ENCODE measurements at places on chromosomes 4 and X.

- peak; percentile 13 for DNase-seq
Observed at GRCh38 chr4:151045907-151046306, 30.8 kb upstream of the LRBA start.

DNA sequence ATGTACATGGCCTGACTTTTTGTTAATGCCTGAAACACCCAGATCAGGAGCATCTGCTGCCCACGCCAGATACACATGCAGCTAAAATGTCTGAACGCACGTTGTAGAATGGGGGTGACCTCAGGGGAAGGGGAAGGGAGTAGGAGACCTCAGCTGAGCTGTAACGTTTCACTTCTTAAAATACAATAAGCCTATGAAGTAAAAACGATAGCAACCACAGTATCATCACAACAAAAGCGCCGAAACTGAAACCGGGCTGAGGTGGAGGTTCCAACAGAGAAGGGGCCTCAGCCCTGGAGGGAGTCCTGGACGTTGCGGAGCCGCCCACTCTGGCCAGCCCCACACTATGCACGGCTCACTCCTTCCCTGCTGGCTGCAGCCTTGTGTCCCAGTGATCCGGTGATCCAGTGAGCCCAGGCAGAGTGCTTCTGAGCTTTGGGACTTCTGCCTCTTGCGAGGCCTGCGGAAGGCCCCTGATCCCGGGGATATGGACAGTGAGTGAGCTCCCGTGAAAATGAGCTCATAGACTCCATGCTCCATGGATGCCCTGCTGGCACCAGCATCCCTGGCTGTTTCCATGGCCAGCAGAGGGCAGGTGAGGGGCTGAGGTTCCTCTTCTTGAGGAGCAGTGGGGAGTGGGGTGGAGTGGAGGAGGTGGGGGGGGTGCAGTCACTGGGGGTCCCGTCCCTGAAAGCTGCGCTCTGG, 52.0 kb downstream of the HMX1 start:
- no peak for DNase-seq

- no peak for DNase-seq
Observed at GRCh38 chr4:112519689-112520597, 4.0 kb upstream of the NEUROG2 start.

GRCh38 chr4:123619326-123619725, 222.7 kb downstream of the SPRY1 start:
- DNase-seq: no peak

GRCh38 chrX:10011991-10012390, 44.8 kb downstream of the CLDN34 start:
- DNase-seq: no peak

DNA sequence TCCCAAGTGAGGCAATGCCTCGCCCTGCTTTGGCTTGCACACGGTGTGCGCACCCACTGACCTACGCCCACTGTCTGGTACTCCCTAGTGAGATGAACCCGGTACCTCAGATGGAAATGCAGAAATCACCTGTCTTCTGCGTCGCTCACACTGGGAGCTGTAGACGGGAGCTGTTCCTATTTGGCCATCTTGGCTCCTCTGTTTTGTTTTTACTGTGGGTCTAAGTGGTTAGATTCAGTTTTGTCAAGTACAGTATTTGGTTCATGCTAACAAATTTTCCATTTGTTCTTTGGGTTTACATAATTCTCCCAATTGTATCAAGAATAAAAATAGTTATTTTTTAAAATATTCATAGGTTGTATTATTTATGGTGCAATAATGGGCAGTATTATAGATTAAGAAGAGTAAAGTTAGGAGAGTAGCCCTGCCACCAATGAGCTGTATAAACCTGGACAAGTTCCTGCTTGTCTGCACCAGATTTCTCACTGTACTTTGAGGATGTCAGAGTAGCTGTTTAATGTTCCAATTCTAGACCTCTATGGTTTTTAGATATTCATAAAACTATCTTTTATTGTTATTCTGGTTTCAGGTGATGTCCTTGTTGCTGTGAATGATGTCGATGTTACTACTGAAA, 23.4 kb downstream of the INTU start:
- no peak for DNase-seq

DNA sequence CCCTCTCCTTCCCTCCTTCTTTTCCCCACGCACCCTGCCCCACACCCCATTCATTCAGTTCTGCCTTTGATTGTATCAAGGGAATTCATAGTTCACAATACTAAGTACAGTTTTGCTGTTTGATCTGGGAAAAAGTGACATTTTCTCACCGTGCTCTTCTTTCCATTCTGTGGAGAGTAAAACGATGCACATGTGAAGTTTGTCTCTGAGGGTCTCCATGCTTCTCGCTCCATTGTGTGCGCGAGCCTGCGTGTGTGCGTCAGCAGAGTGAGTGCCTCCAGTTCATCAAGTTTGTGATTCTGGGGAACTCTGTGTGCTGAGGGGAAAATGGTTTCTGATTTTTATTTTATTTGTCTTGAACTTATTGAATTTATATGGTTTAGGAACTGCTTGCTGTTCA, 1.9 kb downstream of the STK26 start:
- no peak for DNase-seq

- DNase-seq: no peak
Observed at GRCh38 chr4:83115656-83116285, 1.2 kb upstream of the PLAC8 start.

- peak; percentile 10 for DNase-seq
Observed at GRCh38 chr4:80183250-80184052, 13.9 kb upstream of the PRDM8 start.

DNA sequence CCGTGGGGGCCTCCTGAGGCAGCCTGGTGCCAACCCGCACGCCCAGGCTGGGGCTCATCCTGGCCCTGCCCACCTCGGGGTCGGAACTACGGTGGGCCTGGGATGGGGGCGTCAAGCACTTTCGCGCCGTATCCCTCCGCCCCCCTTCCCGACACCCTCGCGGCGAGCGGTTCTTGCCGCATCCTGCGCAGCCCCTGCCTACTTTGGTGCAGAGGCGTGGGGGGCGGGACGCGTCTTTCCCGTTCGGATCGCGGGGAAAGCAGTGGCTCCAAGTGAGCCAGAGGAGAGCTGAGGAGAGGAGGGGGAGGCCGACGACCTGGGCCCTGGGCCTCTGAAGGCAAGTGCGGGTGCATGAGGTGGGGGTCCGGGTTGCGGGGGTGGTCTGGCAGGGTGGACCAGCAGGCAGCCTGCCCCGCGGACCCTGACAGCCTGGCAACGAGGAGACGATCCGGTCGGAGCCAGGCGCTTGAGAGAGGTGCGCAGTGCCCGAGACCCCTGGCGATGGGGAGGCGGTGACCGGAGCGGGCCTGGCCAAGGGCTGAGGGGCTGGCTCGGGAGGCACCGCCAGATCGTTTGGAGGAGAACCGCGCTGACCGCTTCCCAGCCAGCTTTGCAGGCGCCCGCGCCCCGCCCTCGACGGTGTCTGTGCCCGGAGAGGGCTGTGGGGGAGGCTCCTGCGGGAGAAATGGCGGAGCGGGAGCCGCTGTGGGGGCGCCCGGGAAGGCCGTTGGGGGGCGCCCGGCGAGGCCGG, at the start of gene GPRASP2:
GPRASP2 (plus strand) TSS at position 233 of the 751 bp plus-strand sequence. CDS start 2,422 bp downstream, outside the sequence.
- peak; percentile 25 for DNase-seq

- DNase-seq: peak; percentile 24
Observed at GRCh38 chrX:40573763-40574162, 7.0 kb upstream of the ATP6AP2 start.

DNA sequence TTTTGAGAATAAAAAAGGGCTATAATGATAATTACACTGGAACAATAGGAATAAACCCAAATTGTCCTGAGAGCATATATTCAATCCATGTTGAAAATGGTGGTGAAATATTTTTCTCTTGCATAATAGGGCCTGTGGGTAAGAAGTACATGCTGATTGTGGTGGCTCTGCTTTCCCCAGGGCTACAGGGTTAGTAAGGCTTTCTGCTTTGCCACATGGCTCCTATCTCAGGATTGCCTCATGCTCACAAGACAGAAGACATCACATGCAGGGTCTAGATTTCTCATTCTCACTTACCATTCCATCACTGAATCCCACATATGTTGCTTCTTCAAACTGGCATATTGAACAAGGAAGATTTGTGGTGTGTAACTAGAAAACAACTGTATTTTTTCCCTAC, 12.4 kb upstream of the VEGFC start:
- DNase-seq: no peak

GRCh38 chrX:19824603-19825002, 62.8 kb downstream of the SH3KBP1 start:
- no peak for DNase-seq

DNA sequence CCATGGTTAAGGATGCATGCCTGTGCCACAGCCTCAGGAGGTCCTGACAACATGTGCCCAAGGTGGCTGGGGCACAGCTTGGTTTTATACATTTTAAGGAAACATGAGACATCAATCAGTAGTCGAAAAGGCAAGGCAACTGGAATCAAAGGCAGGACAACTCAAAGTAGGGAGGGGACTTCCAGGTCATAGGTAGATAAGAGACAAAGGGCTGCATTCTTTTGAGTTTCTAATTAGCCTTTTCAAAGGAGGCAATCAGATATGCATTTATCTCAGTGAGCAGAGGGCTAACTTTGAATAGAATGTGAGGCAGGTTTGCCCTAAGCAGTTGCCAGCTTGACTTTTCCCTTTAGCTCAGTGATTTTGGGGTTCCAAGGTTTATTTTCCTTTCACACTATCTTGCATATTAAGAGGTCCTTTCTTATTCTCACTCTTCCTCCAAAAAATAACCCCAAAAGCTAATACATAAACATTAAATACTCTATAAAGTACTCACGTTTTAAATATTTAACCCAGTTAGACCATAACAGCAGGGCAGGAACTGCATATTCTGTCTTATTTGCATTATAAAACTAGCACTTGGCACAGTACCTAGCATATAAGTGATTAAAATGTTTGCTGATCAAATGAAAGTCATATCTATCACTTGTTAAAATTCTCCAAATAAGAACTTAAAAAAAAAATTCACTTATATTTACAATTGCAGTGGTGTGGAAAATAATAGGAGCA, 36.3 kb upstream of the UGT8 start:
- DNase-seq: no peak

Measured in ACHN (cell line).